ENCODE measurements at places on chromosomes 1 and 21. TPM values are rescaled to one million over a fixed set of nuclear protein-coding genes. Genes with fewer than 3 reads are reported as not detected.

BEND5 gene
- not detected for total RNA-seq

TNFRSF1B gene
- total RNA-seq: not detected

SLC5A3 gene
- total RNA-seq: 8.3 TPM

- DNase-seq: no peak
Observed at GRCh38 chr21:27954543-27955165, 987.8 kb upstream of the ADAMTS5 start.

GRCh38 chr1:7686301-7686850 is 84.7 kb upstream of the VAMP3 start:
- no peak for DNase-seq

- no peak for DNase-seq
Observed at GRCh38 chr1:147509786-147510395, 31.4 kb upstream of the BCL9 start.
